ENCODE measurements at places on chromosomes 12 and 14.

- no peak for DNase-seq
These were observed 89.4 kb downstream of the ITPK1 start for GRCh38 chr14:93026339-93026738.

GRCh38 chr12:122726080-122726558 lies 4.5 kb downstream of the HCAR1 start:
- no peak for DNase-seq

DNA sequence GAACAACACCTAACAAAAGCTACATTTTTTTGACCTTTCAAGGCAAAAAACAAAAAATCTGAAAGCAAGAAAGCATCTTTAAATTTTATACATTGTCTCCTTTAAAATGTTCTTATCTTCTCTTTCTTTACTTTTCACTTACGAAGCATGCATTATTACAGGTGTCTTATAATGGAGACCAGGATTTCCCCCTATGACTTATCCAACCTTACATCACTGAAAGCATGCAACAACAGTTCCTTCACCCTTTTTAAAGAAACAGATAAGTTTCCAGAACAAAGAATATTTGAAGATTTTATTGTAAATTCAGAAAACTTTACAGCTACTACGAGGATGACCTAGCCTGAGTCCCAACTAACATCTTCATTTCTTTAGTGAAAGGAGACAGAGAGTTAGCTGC lies 277.2 kb downstream of the AKAP6 start:
- DNase-seq = no peak

- DNase-seq = no peak
These were observed 326.8 kb downstream of the SYT1 start for GRCh38 chr12:79191391-79191790.

DNA sequence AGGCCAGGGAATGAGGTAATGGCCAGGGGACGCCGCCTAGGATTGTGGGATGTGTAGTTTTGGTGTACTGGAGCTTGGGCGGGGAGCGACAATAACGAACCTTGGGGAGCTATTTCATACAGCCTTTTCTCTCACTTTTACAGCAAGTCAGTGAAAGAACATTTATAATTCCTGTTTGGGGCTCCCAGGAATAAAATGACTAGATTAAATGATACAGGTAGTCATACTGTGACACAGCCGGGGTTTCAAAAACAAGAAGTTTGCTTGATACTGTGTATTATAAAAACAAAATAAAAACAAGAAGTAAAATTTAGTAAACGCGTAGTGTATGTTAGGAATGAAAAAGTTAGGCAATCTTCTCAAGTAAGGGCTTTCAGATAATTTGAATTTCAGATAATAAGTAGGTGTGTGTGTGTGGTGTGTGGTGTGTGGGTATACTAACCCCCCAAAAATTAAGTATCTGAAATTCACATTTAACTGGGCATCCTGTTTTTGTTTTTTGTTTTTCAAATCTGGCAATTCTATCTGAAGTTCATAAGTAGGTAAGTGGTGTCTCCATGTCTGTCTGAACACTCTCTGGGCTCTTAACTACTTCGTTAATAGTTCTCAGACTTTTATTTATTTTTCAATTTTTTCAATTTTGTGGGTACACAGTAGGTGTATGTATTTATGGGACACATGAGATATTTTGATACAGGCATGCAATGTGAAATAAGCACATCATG lies 458 bp upstream of the DCTN2 start:
- no peak for DNase-seq

- DNase-seq = no peak
These were observed 723.4 kb downstream of the TRHDE start for GRCh38 chr12:72995616-72996015.

DNA sequence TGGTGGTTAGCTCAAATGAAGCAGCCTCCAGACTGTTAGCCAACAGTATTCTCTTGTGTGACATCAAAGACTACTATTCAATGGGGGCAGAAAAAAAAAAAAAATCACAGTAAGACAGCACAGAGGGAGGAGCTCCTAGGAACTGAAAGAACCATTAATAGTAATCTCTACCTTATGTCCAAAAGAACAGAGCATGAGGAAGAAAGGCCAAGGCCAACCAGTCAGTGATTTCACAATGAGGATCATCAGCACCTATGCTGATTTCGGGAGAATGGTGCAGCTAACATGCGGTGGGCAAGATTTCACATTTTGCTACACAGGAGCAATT lies 66.3 kb upstream of the SOX5 start:
- DNase-seq = no peak

DNA sequence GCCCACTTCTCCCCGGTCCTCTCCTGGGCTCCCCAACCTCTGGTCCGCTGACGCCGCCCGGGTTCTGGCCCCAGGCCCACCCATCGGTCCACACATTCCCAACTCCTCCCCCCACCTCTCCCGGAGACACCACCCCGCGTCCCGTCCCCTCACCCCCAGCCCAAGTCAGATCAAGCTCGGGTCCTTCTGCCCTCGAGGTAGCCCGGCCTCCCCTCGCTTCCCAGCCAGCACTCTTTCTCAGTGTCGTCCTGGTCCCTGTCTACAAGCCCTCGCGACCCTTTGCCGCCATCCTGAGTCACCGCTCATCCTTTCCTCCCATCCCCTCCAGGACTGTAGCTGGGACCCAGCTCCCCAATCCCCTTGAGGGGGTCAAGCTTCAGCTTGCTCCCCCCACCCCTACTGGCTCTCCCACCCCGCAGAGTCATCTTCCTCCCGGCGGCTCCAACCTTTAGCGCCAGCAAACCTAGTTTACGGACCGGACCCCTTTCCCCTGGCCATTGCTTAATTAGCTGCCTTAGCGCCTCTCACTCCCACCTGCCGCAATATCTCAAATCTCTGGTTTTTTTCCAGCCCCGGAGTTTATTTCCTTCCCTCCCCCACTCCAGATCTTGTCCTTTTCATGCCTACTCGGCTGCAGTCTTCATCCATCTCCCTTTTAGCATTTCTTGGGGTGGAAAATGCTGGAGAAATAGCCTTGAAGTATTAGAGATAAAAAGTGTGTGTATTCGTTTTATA lies 1.1 kb downstream of the PPP4R4 start:
- no peak for DNase-seq

GRCh38 chr12:91317306-91317705 lies 134.7 kb upstream of the DCN start:
- DNase-seq = no peak

- DNase-seq = no peak
These were observed 21.6 kb upstream of the CDK2AP1 start for GRCh38 chr12:123293178-123293760.

GRCh38 chr14:23570806-23571483 lies 3.4 kb upstream of the AP1G2 start:
- no peak for DNase-seq

DNA sequence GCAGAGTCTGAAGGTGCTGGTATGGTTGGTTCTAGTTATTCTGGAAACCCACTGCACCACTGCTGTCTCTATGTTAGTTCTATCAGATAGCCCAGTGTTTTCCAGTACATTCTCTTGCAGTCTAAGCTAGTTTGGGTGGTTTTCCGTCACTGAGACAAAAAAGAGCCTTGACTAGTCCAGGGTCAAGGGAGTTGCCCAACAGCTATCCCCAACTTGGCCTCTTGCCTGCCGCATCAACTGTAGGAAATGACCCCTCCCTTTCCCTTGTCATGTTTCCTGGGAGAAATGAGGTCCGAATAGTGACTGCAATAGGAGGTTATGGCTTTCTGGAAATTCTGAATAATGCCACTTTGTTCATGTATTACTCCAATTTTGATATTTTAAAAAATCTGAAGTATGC lies 160.4 kb downstream of the EFCAB11 start:
- no peak for DNase-seq

- DNase-seq = no peak
These were observed 812.4 kb downstream of the NRXN3 start for GRCh38 chr14:78982551-78982950.

DNA sequence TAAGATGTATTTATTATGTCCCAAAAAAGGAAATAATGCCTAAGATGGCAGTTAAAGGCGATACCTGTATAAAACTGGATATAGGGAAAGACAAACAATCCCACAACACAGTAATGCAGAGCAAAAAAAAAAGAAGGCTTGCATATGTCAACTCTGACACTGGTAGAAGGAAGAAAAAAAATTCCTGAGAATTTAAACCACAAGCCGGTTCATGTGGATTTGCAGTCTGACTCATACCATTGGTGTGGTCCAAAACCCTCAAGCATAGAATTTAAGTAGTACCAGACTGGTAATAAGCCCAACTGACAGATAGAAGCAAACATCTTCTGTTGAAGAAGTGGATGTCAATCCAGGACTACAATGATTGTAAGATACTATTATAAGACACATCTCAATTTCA lies 7.2 kb downstream of the DNAI7 start:
- DNase-seq = no peak

Data from stimulated activated CD8-positive, alpha-beta memory T cell treated with anti-CD3 and anti-CD28 coated beads, Interleukin-7, amount 100 ng/mL, for 24 hours (primary cell).